ENCODE measurements at places on chromosomes 3 and 15. TPM values are rescaled to one million over a fixed set of nuclear protein-coding genes. Genes with fewer than 3 reads are reported as not detected.
A peak's percentile ranks its signal among the peaks of the same experiment; 100 is the strongest.

- ATAC-seq: no peak
These were observed 5.9 kb downstream of the LYSMD4 start for GRCh38 chr15:99727330-99727729.

DNA sequence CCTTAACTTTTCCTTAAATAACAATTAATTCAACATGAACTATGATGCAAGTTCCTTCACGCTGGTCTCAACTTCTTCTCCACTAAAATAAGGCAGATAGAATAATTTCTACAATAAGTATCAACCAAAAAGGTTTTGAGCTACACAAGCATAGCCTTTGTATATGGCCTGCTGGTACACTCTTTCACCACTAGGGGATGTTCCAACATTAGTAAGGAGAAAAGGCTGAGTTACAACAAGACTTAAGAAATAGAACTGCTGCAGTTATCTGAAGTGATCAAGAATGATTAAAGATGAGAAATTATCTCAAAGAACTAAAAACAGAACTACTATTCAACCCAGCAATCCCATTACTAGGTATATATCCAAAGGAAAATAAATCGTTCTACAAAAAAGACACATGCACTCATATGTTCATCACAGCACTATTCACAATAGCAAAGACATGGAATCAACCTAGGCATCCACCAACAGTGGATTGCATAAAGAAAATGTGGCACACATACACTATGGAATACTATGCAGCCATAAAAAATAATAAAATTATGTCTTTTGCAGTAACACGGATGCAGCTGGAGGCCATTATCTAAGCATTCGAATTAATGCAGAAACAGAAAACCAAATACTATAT is 14.4 kb downstream of the ATP13A3 start:
- peak; percentile 65 for ATAC-seq

GRCh38 chr15:47218295-47218694 is 499.0 kb upstream of the SEMA6D start:
- no peak for ATAC-seq

CFAP91 gene
- total RNA-seq: 2.6 TPM

CHDH gene
- total RNA-seq: 5.5 TPM

SCAANT1 gene
- not detected for total RNA-seq
